DMS 273 treated with DMSO at 0.1 percent for 48 hours (cell line): ENCODE measurements at places on chromosomes 11 and 22.

DNA sequence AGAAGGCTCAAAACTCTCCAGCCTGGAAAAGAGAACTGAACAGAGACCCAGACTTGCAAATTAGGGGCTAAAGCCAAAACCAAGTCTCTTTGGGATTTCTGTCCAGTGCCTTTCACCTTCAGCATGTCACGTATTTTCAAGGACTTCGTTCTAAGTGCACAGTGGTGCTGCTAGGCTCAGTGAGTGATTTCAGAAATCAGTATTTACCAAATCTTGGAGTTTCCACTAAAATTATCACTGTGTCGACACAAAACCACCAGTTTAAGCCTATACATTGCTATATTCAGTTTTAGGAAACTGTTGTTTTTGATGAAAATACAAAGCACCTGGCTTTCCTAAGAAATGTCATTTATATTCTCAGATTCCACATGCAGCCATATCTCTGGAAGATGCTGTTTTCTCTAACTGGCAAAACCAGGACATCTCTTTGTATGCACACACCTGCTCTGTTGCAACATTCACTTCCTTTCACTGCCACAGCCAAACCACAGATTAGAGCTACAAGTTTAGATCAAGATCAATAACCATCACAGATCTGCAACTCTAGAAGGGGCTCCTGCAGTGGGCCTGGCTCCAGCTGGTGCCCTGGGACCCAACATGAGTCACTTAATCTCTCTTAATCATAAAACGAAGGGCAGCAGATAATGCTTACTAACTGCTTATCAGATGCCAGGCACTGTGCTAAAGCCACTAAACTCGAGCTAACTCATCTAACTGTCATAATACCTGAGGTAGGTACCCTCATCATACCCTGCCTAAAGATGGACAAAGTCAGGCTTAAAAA lies 22.3 kb downstream of the SMCO4 start:
- DNase-seq, result no peak

DNA sequence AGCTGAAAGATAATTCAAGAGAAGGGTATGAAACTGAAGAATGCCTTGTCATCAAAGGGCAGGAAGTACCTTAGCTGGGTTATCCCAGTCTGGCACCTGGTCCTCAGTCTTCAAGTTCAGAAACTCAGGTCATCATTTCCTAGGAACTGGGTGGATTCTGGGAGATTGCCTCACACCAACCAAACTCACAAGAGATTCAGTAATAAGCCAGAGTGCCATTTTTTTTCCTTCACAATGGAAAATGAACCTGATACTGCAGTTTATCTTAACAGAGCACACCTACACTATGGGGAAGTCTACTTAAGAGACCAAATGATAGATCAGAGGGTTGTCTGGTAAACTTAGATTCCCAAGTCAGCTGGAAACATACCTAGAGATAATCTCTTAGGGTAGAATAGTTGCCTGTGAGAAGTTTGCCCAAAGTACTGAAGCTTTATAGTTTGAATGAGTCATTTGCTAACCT lies 3.8 kb upstream of the BUD13 start:
- DNase-seq, result no peak

- no peak for DNase-seq
Measured at GRCh38 chr11:117062498-117062897, 35.7 kb downstream of the SIK3 start.

- no peak for DNase-seq
Measured at GRCh38 chr11:122711362-122711761, 55.8 kb downstream of the UBASH3B start.

GRCh38 chr11:17556999-17557398 lies 9.9 kb downstream of the OTOG start:
- no peak for DNase-seq

GRCh38 chr11:727859-728748 lies 19.2 kb upstream of the TALDO1 start:
- DNase-seq, result no peak

DNA sequence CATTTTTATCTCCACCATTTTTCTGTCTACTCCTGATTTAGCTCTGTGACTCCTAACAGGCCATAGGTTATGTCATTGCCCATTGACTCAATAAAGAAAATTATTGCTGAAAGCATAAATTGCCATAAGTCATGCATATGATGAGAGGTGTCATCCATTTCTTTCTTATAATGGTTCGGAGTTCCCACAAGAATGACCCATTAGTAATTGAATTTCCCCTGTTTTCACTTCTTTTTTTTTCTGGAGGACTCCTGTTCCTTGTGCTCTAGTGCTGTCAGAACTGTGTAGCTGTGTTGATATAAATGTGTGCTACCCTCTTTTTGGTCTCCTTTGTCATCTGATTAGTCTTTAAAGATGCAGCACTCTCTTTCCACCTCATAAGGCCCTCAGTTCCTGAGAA lies 22.9 kb upstream of the CARD18 start:
- DNase-seq, result no peak

DNA sequence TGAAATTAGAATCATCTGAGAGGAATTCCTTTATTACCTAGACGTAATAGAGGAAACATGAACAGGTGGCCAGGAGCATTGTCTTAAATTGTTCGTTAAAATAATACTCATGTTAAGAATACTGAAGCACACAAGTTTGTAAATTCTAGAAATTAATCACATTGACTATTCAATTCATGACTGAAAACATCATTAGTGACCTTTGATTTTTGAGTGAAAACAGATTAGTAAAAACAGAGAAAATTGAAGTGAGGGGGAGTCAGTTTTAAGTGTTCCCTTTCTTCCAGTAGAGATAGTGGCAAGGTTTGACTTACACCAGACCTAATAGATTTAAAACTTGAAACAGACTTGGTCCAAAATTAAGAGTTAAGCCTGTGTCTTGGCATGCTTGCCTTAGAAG lies 1.4 kb downstream of the ZFP91 start:
- DNase-seq, result no peak

GRCh38 chr11:14584595-14584994 lies 59.0 kb upstream of the PDE3B start:
- DNase-seq, result no peak

- no peak for DNase-seq
Measured at GRCh38 chr11:134749040-134749839, 337.2 kb upstream of the B3GAT1 start.

GRCh38 chr11:119144825-119145486 lies 3.9 kb upstream of the ABCG4 start:
- no peak for DNase-seq

GRCh38 chr11:115345361-115345760 lies 158.9 kb downstream of the CADM1 start:
- DNase-seq, result no peak

- DNase-seq, result no peak
Measured at GRCh38 chr22:36419177-36419911, 31.6 kb upstream of the MYH9 start.
